ENCODE measurements at places on chromosomes 16 and 17.

- DNase-seq, result no peak
Measured at GRCh38 chr16:7861891-7862582, 529.4 kb downstream of the RBFOX1 start.

GRCh38 chr17:75456039-75456416, 407 bp upstream of the TMEM94 start:
- DNase-seq, result no peak

GRCh38 chr17:76434870-76435269, 18.1 kb downstream of the UBE2O start:
- DNase-seq, result no peak

DNA sequence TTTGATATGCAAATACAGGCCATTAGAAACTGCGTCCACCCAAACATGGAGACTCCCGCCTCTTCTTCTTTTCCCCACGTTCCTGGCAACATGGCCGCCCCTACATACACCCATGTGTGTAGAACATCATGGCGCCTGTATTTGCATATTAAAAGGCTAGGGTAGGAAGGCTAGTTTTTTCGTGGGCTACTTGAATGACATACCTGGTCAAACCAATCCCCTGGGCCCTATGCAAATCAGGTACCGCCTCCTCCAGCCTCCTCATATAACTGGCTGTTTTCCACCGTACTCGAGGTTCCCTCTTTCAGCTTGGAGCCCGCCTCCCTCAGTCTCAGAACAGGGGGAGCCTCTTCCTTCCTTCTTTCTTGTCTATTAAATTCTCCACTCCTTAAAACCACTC, 840 bp upstream of the CD300LB start:
- DNase-seq, result no peak

DNA sequence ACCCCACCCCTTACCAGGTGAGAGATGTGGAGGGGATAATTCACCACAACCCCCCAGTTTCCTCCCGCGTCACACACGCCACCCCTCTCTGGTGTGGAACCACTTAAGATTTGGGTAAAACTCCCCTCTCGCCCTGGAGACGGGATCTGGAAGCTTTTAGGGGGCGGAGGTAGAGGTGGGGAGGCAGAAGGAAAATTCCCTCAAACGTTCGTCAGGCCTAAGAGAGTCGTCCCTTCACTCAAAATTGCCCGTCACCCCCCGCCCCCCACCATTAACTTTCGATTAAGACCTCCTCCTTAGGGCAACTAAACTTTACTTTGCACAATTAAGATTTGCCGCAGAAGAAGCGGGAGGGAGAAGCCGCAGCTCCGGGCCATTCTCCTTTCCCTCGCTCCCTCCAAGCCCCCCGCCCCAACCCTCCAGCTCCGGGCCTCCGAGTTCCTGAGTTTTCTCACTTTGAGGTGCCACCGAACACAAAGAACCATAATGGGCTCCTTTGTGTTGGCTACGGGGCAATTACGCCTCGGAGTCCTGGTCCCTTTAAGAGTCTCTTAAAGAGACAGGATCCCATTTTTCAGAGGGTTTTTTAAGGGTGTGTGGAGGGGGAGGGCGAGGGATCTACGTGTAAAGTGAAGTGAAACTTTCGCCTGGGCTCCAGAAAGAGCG, 985 bp upstream of the FZD2 start:
- DNase-seq, result peak; percentile 57

- DNase-seq, result no peak
Measured at GRCh38 chr17:75173526-75173925, 9.2 kb downstream of the SUMO2 start.

- no peak for DNase-seq
Measured at GRCh38 chr16:57537581-57538234, 1.3 kb upstream of the CCDC102A start.

DNA sequence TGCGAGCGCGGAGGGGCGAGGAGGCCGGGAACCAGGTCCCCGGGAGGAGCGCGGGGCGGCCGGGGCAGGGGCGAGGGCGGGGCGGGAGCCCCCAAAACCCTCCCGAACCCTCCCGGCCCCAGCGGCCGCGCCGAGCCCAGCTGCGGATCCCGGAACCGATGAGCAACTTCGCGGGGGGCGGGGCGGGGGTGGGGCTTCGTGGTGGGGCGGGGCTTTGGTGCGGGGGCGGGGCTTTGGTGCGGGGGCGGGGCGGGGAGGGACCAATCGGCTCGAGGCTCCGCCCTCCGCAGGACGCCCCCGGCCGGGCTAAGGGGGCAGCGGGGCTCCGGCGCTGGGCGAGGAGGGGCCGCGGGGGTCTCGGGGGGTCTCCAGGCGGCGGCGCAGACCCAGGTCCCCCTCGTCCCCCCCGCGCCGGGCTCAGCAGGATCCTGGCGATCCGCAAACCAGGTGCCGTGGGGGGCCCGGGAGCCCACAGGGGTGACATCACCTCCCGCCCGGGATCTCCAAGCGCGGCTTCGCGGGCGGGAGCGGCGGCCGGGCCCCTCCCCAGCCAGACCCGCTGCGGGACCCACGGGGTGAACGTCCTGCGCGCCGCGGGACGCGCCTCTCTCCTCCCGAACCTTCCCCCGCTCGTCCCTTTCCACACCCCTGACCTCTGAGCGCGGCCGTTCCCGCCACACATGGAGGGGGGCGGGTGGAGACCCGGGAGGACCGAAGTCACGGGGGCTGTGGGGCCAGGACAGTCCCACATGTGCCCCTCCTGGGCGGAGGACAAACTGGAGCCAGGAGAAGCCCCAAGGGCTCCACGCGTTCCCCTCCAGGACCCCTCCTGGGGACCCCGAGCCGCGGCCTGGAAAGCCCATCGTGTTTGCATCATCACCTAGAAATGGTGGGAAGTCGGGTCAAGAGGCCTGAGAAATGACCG, at the start of gene ABR:
Gene ABR, minus strand, starts transcription at position 164 of the 925 bp plus-strand sequence. CDS start 254 bp downstream, outside the sequence.
- DNase-seq, result peak; percentile 25

DNA sequence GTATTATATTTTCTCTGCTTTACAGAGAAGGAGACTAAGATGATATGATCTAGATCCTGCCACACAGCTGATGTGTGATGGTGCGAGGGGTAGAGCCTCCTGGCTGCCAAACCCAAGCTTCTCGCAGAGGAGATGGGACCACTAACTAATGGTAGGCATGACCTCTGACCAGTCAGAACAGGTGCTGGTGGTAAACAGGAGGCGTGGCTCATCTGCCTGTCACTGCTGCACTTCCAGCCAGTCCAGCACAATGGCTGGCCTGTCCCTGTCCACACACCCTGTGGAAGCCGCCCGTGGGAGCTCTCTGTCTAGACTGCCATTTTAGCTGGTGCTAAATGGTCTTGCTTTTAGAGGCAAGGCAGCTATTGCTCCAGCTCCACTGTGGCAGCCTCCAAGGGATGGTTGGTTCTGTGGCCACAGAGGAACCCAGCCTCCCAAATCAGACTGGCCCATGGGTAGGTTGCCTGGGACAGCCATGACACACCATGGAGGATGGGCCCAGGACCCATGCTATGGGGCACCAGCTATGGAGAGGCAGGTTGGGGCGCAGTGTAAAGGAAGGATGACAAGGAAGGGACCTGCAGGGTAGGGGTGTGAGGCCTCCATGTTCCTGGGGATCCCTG, 86.7 kb downstream of the KSR1 start:
- no peak for DNase-seq

GRCh38 chr17:46167826-46168569, 25.2 kb downstream of the KANSL1 start:
- DNase-seq, result no peak

DNA sequence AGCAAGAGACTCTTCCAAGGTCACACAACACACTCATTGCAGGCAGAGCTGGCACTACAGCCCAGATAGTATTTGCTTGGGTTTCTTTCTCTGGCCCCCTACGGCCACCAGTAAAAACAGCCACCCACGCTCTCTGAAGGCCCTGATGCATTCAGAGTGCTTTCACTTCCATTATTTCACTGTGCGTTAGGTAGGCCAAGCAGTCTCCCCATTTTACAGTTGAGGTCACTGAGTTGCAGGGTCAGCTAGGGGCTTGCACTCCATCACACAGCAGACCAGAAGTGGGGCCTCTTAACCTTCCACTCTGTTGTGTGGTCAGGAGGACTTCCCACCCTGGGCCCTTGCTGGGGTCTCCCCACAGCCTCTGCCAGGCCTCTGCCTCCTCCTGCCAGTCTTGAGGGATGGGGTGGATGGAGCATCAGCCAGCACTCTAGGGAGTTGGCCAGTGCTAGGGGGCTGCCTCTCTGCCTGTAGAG, 2.5 kb downstream of the TBX21 start:
- no peak for DNase-seq

- DNase-seq, result peak; percentile 6
Measured at GRCh38 chr17:83053021-83053681, 26.3 kb upstream of the METRNL start.

- DNase-seq, result no peak
Measured at GRCh38 chr17:29458066-29458465, 67.9 kb downstream of the TAOK1 start.

DNA sequence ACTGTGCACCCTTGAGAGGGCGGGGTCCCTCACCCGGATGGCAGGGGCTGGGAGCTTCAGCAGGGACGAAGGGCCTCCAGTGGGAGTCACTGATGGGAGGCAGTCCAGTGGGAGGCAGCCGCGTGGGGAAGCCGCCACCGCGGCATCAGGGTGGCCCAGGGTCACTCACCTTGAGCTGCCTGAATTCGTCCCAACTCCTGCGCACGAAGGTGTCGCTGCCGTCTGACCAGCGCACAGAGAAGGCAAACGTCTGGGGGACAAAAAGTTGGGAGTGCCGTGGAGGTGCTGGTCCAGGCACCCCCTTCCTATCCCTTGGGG, 540 bp downstream of the NOXO1 start:
- no peak for DNase-seq

DNA sequence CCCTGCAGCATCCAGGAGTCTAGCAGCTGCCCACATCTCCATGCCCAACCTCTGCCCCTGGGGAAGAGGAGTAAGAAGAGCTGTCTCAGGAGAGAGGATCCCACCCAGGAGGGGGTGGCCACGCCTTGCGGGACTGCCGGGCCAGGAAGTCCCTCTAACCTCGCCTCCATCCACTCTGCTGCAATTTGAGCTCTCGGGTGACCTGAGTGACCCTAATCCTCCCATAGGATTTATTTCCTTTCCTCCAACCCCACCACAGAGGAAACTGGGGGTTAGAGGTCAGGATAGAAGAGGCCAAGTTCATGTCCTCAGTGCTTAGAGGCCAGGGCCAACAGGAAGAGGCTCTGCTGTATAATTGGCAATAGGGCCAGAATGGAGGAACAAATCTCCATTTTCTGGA, 22.6 kb upstream of the NGFR start:
- DNase-seq, result no peak

DNA sequence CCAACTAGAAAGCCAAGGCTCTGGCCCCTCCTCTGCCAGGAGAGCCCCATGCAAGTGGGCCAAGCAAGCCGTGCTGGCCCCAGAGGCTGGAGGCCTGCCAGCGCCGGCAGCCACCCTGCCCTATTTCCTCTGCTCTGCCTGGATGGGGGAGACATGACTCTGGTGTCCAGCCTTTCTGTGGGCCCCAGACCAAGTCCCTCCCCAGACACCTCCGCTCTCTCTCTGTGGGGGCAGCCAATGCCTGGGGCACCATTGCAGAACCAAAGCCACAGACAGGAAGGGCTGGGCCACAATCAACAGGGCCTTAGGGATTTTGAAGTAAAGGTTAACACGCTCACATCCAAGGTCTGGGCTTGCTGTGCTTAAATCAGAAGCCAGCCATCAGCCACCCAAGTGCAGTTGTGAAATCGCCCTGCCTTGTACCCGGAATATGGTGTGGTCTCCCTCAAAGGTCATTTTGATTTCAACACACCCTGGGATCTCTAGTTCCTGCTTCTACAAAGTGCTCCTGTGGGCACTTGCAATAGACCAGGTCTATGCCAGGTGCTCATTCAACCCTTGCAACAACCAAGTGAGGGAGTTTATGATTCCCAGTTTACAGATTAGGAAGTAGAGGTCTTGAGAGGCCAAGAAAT, 63.5 kb upstream of the TEX2 start:
- no peak for DNase-seq

Data from COLO829 (cell line).